ENCODE measurements at places on chromosomes 13 and 19.
A peak's percentile ranks its signal among the peaks of the same experiment; 100 is the strongest.

GRCh38 chr13:20566468-20566897 is 474 bp upstream of the IFT88 start:
- peak; percentile 50 for DNase-seq

GRCh38 chr13:94345374-94346195 is 133.9 kb downstream of the DCT start:
- peak; percentile 18 for DNase-seq

DNA sequence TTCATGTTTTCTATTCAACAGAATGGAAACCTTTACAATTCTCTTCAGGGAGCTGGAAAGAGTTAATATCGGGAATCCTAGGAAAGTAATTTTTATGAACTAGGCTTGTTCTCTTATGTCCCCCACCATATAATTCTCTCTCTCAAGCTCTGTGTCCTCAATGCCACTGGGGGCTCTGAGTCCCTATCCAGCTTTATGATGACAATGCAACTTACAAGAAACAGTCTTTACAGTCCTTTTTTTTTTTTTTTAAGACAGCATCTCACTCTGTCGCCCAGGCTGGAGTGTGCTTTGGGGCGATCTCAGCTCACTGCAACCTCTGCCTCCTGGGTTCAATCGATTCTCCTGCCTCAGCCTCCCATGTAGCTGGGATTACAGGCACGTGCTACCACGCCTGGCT is 31.2 kb upstream of the TM9SF2 start:
- DNase-seq = no peak

- DNase-seq = no peak
These were observed 16.9 kb downstream of the CBY2 start for GRCh38 chr13:45718992-45719391.

DNA sequence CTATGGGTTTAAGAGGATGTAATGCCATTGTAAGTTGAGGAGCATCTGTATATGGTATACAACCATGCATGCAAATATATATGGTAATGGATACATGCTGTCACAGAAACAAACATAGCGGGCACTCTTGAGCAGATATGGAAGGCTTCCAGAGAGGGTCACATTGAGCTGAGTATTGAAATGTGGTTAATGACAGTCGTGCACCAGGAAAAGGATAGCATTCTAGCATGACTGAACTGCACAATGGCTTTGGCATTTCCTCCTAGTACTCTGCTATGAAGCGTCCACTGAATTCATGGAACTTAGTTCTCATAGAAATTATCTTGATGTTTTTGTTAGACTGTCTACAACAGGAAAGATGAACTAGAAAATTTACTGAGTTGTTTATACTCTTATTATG is 25.2 kb downstream of the DGKH start:
- DNase-seq = no peak

DNA sequence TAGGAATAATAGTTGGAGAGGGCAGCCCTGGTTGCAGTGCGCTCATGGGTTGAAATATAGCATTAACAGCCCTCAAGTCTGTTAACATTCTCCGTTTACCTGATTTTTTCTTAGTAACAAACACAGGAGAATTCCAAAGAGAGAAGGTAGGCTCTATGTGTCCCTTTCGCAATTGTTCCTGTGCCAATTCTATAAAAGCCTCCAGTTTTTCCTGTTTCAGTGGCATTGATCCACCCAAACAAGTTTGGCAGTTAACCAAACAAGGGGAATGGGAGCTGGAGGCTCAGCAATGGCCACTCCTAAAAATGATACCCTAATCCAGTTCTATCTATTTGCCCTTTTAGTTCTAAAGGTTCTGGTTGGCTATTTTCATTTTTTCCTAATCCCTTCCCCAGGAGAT is 151.6 kb downstream of the ZNF486 start:
- DNase-seq = no peak

- no peak for DNase-seq
These were observed 180.9 kb upstream of the ZNF507 start for GRCh38 chr19:32164384-32164992.

DNA sequence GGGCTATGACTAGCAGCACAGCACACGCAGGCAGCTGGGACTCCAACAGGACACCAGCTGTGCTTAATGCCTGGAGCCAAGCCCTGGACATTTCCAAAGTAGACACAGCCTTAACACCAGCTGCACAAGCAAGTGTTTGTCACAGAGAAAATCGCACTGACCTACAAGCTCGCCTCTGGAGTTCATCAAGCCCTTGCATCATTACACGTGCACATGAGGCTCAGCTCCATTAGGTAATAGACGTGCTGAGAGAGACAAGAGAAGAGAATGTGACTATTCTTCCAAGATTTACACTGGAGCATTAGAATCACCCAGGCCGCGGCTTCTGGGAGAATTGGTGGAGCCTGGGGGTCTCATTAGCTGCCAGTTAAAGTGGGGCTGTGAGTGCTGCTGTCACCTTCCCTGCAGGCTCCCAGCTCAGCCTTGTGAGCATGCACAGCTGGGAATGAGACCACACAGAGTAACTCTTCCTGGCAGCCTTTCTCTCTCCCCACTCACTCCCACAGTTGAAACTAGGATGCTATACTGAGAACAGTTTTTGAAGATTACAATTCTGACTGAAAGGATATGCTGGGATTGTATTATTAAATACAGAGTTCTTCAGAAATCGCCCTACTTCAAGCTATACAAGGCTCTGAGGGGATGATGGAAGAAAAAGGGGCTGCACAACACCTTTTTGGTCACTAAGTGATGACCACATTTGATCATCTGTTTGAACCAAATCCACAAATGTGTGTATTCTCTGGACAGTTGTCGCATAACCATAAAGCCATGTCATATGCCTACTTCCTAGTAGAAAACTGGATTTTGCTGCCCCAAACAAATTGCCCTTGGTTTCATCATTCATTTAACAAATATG is 10.5 kb downstream of the STOML3 start:
- DNase-seq = no peak

- no peak for DNase-seq
These were observed 53.8 kb upstream of the RCBTB2 start for GRCh38 chr13:48586591-48587103.

DNA sequence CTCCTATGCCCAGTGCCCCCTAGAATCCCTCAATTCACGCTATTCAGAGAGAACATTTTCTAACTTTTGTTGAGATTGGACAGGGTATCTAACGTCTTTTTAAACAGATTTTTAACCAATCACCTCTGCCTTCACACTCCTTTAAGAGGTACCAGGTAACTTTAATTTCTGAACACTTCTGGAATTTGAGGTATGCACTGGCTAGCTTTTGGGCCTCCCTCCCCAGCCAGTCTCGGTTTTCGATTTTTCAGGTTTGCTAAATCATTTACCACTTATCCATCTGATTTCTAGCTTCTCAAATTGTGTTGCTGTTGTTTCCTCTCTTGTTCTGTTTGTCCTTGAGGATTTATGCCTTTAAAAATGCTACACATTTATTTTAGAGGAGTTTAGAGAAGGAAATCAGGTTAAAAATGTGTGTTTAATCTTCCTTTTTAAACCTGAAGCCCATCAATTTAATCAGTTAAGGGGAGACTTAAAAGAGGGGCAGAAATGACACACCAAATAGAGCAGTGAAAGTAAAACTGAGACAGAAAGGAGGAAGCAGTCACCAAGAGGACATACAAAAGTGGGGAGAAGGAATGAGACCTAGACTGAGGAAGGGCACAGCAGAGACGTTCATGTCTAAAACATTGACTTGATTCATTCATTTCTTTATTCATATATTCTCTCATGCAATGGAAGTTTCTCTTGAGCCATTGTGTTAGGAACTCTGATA is 139.6 kb upstream of the HTR2A start:
- no peak for DNase-seq

GRCh38 chr13:19782049-19782726 is 557 bp downstream of the PSPC1 start:
- no peak for DNase-seq

DNA sequence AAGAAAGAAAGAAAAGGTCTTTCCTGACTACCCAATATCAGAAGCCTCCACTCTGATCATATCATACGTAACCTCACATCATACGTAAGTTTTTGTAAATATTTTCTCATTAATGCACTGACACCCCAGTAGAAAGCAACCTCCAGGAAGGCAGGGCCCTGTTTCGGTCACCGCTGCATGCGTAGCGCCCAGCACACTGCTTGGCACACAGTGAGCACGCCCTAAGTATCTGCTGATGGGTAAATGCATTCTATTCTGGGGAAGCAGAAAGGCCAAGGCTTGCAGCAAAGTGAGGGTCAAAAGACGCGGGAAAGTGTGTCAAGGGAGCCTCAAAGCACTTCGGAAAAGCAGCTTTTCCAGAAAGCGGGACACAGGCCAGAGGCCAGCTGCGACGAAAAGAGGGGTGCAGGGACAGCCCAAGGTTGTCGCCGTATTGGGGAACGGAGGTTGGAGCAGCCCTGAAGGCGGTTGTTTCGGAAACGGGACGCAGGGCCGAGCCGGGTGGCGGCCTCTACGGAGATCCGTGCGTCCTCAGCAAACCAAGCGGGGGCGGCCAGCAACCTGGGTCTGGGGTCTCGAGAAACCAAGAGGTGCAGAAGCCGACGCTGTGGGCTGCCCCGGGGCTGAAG is 463 bp downstream of the SUGP1 start:
- no peak for DNase-seq

DNA sequence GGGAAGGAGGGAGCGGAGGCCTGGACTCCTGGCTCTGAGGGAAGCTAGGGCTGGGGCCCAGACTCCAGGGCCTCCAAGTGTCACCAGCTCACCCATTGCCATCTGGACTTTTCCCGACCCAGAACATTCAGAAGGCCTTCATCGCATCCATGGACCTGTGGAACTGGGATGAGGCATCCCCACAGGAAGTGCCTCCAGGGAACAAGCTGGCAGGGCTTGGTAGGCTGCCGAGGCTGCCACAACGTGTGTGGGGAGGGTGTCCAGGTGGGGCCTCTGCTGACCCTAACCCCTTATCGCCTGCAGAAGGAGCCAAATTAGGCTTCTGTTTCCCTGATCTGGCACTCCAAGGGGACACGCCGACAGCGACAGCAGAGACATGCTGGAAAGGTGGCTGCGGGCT is 767 bp downstream of the ETV2 start:
- DNase-seq = no peak

DNA sequence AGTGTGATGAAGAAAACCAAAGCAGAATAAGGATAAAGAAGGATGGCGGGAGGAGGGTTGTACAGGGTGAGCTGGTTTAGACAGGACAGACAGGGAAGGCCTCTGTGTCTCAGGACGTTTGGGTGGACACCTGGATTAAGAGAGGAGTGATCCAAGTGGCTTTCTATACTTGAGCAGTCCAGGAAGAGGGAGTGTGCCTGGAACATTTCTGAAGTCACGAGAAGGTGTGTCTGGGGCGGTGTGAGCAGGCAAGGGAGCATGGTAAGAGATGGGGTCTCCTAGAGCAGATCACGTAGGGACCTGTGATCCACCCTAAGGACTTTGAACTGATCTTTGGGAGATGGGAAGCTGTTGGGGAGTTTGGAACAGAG is 15.4 kb upstream of the STK24 start:
- DNase-seq = no peak

DNA sequence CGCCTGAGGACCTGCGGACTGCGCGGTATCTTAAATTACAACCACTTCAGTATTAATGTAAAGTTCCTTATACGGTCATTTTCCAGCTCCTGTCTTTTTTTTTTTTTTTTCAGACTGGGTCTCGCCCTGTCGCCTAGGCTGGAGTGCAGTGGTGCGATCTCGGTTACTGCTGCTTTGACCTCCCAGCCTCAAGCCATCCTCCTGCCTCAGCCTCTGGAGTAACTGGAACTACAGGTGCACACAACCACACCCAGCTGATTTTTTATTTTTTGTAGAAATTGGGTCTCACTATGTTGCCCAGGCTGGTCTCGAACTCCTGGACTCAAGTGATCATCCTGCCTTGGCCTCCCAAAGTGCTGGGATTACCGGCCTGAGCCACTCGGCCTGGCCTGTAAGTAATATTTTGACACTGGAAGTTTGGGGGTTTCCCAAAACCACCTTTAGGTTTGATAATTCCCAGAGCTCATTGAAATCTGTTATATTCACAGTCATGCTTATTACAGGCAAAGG is 406 bp upstream of the EID2B start:
- no peak for DNase-seq

- no peak for DNase-seq
These were observed 17.4 kb downstream of the WDR62 start for GRCh38 chr19:36072081-36072480.

DNA sequence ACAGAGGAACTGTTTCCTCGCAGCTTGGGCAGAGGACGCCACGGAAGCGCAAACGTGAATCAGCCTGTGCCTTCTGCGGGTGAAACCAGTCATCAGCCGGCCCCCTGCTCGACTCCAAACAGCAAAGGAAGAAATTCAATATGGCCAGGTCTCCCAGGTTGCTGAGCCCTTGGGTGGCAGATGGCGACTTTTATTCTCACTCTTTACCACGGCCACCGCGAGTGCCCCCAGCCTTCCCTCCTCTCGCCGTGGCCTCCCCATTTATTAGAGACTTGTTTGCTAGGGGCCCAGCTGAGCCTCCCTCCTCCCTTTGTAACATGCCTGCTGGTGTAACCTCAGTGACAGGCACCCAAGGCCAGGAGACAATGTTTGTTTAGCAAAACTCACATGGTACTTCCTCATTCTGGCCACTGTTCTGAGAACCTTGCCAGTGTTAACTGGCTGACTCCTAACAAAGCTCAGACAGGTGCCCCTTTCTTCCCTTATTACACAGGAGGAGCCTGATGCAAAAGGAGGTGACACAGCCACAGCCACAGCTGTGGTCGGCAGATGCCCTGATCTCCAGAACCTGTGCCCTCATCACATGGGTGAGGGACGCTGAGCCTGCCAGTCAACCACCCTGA is 5.8 kb downstream of the RAB20 start:
- no peak for DNase-seq

- no peak for DNase-seq
These were observed at the start of gene NR2F6 for GRCh38 chr19:17245535-17245984. NR2F6 (minus strand) TSS chr19:17245919; CDS start chr19:17245220, 699 bp downstream.

- peak; percentile 49 for DNase-seq
These were observed 14.4 kb downstream of the IL12RB1 start for GRCh38 chr19:18072335-18072734.

DNA sequence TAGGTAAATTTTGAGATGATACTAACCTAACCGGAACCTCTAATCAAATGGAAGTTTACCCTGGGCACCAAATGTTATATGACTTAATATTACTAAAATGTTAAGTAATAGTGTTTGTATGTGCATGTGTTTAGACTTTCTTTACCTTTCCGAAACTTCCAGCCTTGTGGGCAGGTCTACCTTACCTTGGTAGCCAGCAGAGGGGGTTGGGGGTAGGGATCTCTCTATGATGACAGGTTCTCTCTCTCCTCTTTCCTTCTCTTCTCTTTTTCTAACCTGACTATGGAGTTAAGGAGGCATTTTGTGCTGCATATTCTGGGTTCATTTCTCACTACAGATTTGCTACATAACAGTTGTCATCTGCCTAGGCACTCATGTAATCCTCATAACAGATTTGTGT is 6.8 kb upstream of the FRY start:
- DNase-seq = no peak

All from NCI-H446 (cell line).